CD4-positive, alpha-beta T cell treated with Interleukin-21 for 1 hour (primary cell): ENCODE measurements at places on chromosomes 13 and 19.

- DNase-seq, result no peak
These were observed 534.4 kb downstream of the IRS2 start for GRCh38 chr13:109251956-109252355.

GRCh38 chr19:19109601-19110000 lies 28.7 kb downstream of the TMEM161A start:
- DNase-seq, result no peak

GRCh38 chr19:52492994-52493470 lies 34.4 kb upstream of the ZNF808 start:
- DNase-seq, result no peak

DNA sequence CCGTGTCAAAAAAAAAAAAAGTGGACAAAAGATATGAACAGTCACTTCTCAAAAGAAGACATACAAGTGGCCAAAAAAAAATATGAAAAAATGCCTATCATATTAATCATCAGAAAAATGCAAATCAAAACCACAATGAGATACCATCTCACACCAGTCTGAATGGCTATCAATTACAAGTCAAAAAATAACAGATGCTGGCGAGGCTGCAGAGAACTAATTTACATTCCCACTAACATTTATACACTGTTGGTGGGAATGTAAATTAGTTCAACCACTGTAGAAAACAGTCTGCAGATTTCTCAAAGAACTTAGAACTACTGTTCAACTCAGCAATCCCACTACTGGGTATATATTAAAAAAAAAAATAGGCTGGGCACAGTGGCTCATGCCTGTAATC lies 26.5 kb upstream of the FOXO1 start:
- no peak for DNase-seq

- DNase-seq, result no peak
These were observed 5.0 kb downstream of the SOX1 start for GRCh38 chr13:112071723-112072533.

DNA sequence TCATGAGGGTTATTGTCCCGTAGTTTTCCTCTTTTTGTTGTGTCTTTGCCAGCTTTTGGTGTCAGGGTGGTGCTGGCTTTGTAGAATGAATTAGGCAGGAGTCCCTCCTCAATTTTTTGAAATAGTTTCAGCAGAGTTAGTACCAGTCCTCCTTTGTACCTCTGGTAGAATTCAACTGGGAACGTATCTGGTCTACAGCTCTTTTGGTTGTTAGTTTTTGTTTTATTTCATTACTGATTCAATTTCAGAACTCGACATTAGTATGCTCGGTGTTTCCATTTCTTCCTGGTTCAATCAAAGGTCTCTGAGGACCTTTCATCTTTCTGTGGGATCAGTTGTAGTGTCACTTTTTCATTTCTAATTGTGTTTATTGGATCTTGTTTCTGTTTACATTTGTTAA lies 1237.0 kb upstream of the PCDH9 start:
- no peak for DNase-seq

- no peak for DNase-seq
These were observed 61.1 kb downstream of the GPC5 start for GRCh38 chr13:91459485-91459884.

DNA sequence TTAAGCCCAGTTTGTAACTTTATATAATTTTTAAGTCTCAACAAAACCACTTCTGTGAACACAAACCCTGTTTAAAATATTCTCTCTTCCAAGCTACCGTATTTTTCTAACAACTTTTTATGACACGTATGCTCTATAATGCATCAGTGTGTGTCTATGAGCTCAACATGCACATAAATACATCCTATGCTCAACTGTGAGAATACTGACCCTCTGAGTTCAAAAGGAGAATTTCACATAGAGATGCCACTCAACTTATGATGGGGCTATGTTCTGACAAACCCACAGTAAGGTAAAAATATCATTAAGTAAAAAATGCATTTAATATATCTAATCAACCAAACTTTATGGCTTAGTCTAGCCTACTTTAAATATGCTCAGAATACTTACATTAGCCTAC lies 1139.7 kb upstream of the SPRY2 start:
- no peak for DNase-seq
